ENCODE measurements at places on chromosomes 11 and 22. TPM values are rescaled to one million over a fixed set of nuclear protein-coding genes. Genes with fewer than 3 reads are reported as not detected.

DNA sequence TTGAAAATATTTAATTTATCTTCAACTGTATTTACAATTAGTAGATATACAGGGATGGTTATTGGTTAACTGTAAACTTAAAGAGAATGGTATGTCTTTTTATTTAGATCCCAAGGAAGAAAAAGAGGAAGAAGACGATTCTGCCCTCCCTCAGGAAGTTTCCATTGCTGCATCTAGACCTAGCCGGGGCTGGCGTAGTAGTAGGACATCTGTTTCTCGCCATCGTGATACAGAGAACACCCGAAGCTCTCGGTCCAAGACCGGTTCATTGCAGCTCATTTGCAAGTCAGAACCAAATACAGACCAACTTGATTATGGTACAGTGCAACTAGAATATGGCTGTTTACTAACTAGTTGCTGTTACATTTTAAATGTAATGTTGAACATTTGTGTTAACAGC is 12.7 kb upstream of the CNTF start:
- H3K36me3 ChIP-seq: peaks cover 51% of the 10 kb centered on the region
- H3K27me3 ChIP-seq: no peaks in the 10 kb centered on the region
- no peak overlapping the region for H3K4me3 ChIP-seq
- H3K27ac ChIP-seq: no peak overlapping the region

GRCh38 chr22:47201186-47201995 is 438.9 kb downstream of the TBC1D22A start:
- H3K27me3 ChIP-seq: peaks cover 60% of the 10 kb centered on the region
- H3K4me3 ChIP-seq: no peak overlapping the region
- H3K27ac ChIP-seq: no peak overlapping the region
- H3K4me1 ChIP-seq: peaks cover 6% of the 10 kb centered on the region
- peak; percentile 40 for DNase-seq

- H3K36me3 ChIP-seq: no peaks in the 10 kb centered on the region
- H3K4me3 ChIP-seq: peak overlapping the region; percentile 63
Measured at GRCh38 chr11:123430721-123431497, 840 bp downstream of the GRAMD1B start.

DNA sequence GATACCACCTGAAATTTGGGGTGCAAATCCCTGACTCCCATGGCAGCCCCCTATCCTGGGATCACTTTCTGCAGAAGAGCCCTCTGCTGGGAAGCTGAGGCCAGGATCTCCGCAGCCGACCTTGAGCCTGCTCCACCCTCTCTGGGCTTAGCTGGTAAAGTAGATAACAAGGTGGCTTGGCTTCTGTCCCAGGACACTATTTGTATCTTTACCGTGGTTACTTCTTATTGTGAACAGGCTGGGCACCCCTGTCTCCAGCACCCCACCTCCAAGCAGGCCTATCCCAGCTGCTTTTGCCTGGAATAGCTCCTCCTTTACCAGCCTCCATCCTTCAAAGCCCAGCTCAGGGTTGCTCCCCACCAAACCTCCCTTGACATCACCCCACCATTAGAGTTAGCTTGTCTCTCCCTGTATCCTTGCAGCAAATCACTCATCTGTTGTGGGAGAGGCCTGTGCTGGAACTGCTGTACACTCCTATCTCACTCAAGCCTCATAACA is 35.2 kb upstream of the P2RY2 start:
- DNase-seq: peak; percentile 41
- no peaks in the 10 kb centered on the region for H3K4me1 ChIP-seq
- H3K27me3 ChIP-seq: no peaks in the 10 kb centered on the region
- no peaks in the 10 kb centered on the region for H3K36me3 ChIP-seq
- no peak overlapping the region for H3K4me3 ChIP-seq

DNA sequence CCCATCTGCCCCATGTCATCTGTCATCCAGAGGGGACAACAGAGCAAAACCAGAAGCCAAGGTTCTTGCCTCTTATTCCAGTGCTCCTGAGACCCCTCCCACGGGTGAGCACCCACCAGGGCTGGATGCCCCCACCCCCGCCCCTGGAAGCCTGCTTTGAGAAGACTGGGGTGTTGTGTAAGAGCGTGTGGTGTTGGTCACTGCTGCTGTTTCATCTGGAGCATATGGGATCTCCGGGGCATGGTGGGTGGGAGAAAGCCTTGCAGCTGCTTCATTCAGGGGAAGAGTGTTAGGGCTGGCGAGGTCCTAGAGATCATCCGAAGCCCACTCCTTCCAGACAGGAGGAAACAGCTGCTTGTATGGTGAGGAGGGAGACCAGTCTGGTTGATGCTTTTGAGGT is 54.1 kb downstream of the CHRDL2 start:
- H3K4me1 ChIP-seq: peaks cover 30% of the 10 kb centered on the region
- H3K27ac ChIP-seq: no peak overlapping the region
- H3K36me3 ChIP-seq: no peaks in the 10 kb centered on the region
- DNase-seq: no peak

- no peak overlapping the region for H3K4me3 ChIP-seq
- H3K4me1 ChIP-seq: no peaks in the 10 kb centered on the region
- peak; percentile 32 for DNase-seq
- no peaks in the 10 kb centered on the region for H3K27me3 ChIP-seq
- no peaks in the 10 kb centered on the region for H3K36me3 ChIP-seq
- no peak overlapping the region for H3K27ac ChIP-seq
Measured at GRCh38 chr22:39205344-39206021, 39.3 kb downstream of the PDGFB start.

DNA sequence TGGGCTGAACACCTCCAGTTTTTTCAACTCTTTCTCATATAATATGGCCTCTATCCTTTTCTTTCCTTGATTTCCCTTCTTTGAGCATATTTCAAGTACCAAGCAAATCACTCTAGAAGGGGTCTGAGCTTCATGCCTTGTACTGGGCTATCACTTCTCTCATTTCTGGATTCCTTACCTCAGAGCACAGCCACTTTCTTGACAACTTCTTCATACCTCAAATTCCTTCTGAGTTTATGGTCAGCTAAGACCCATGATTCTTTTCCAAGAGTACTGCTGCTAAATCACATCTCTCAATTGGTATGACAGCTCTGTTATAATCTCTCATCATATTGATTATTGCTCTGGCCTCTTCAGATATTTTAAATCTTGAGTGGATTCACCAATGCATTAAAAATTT is 224.8 kb upstream of the ZBED5 start:
- H3K4me1 ChIP-seq: peaks cover 30% of the 10 kb centered on the region
- DNase-seq: no peak
- no peak overlapping the region for H3K4me3 ChIP-seq
- H3K27me3 ChIP-seq: no peaks in the 10 kb centered on the region

GRCh38 chr11:65435411-65435931 is 12.9 kb downstream of the NEAT1 start:
- H3K36me3 ChIP-seq: peaks cover 45% of the 10 kb centered on the region
- peak; percentile 68 for DNase-seq
- H3K27ac ChIP-seq: peak overlapping the region; percentile 99
- no peaks in the 10 kb centered on the region for H3K27me3 ChIP-seq
- peaks cover 93% of the 10 kb centered on the region for H3K4me1 ChIP-seq

GRCh38 chr11:16365581-16366228 is 9.4 kb upstream of the SOX6 start:
- no peaks in the 10 kb centered on the region for H3K27me3 ChIP-seq
- no peaks in the 10 kb centered on the region for H3K36me3 ChIP-seq
- no peaks in the 10 kb centered on the region for H3K4me1 ChIP-seq

- H3K27ac ChIP-seq: no peak overlapping the region
- no peaks in the 10 kb centered on the region for H3K27me3 ChIP-seq
- H3K36me3 ChIP-seq: no peaks in the 10 kb centered on the region
- no peak for DNase-seq
Measured at GRCh38 chr11:31973172-31973571, 117.7 kb upstream of the RCN1 start.

GRCh38 chr11:78419327-78419726 is 1.7 kb upstream of the GAB2 start:
- H3K4me1 ChIP-seq: peaks cover 24% of the 10 kb centered on the region
- H3K27me3 ChIP-seq: no peaks in the 10 kb centered on the region
- peak overlapping the region; percentile 24 for H3K27ac ChIP-seq

DNA sequence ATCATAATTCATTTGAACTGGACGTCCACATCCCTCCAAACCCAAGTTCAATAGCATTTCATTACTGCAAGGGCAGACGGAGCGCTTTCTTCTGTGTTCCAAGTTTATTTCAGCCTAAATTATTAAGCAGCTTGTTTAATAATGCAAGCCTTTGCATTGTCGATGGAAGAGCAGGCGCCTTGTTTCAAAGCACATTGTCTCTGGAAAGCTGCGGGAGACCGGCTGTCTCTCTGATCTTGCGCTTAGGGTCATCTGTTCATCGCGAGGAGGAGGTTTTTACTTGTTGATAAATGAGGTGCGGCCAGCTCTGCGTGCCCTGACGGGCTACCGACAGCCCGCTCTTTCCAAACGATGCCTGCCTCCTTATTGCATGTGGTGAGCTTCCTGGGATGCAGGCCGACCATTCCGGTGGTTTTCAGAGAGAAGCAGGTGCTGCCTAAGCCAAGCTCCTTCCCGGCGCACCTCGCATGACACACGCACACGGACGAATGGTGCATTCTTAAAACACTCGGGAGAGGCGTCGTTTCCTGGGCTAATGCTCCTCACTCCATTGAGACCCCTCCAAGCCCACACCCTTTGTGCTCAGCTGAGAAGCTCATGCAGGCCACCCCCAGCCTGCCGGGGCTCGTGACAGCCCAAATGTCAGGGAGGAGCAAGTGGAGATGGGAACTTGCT is 456.9 kb downstream of the BRD1 start:
- H3K4me3 ChIP-seq: no peak overlapping the region
- no peaks in the 10 kb centered on the region for H3K36me3 ChIP-seq
- no peak for DNase-seq
- no peaks in the 10 kb centered on the region for H3K4me1 ChIP-seq
- H3K27me3 ChIP-seq: peaks cover 15% of the 10 kb centered on the region
- H3K27ac ChIP-seq: no peak overlapping the region

GRCh38 chr11:64233913-64234586 is at the start of gene VEGFB:
TSS of gene VEGFB (plus strand) at chr11:64234584. CDS start at chr11:64234834, 250 bp downstream.
- H3K4me1 ChIP-seq: no peaks in the 10 kb centered on the region
- peak within 1 kb of the TSS; percentile 88 for H3K27ac ChIP-seq
- no peaks in the 10 kb centered on the region for H3K27me3 ChIP-seq
- peak; percentile 91 for DNase-seq
- peaks cover 3% of the 10 kb centered on the region for H3K36me3 ChIP-seq
- peak within 1 kb of the TSS; percentile 85 for H3K4me3 ChIP-seq

- H3K36me3 ChIP-seq: no peaks in the 10 kb centered on the region
- no peak overlapping the region for H3K27ac ChIP-seq
- H3K4me1 ChIP-seq: no peaks in the 10 kb centered on the region
- DNase-seq: peak; percentile 57
Measured at GRCh38 chr11:2517016-2517385, 72.2 kb downstream of the KCNQ1 start.

DNA sequence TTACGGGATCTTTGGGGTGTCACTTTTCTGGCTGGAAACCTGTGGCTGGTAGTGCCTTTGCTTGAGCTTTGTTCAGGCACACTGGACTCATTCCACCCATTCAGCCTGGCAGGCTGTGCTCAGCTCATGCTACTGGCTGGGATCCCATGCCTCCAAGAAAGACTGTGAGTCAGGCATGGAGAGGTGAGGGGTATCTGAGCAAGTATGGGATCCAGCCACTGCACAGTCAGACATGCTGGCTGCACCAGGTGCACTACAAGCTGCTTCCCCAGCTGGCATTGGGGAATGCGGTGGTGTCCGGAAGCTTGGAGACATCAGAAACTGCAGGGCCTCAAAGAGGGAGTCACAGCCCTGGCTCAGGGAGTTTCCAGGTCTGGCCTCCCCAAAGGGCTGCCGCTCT is 12.0 kb upstream of the MED17 start:
- no peaks in the 10 kb centered on the region for H3K36me3 ChIP-seq
- H3K4me3 ChIP-seq: no peak overlapping the region
- no peak overlapping the region for H3K27ac ChIP-seq
- no peak for DNase-seq

- DNase-seq: no peak
- H3K27ac ChIP-seq: no peak overlapping the region
Measured at GRCh38 chr11:35794333-35794732, 131.8 kb downstream of the TRIM44 start.

KCNJ4 gene
- not detected for total RNA-seq

HBD gene
- total RNA-seq: not detected

KRTAP5-1 gene
- not detected for total RNA-seq

ANO5 gene
- total RNA-seq: 16.8 TPM

KCNJ5 gene
- total RNA-seq: 1.8 TPM

MUC5B gene
- total RNA-seq: 0.83 TPM

FAM118B gene
- total RNA-seq: 22.2 TPM

CYTH4 gene
- total RNA-seq: 6.1 TPM

Data from sigmoid colon (tissue), 7 donors.